Choroid plexus epithelial cell (primary cell): ENCODE measurements at places on chromosomes 5 and 9.
A peak's percentile ranks its signal among the peaks of the same experiment; 100 is the strongest.

DNA sequence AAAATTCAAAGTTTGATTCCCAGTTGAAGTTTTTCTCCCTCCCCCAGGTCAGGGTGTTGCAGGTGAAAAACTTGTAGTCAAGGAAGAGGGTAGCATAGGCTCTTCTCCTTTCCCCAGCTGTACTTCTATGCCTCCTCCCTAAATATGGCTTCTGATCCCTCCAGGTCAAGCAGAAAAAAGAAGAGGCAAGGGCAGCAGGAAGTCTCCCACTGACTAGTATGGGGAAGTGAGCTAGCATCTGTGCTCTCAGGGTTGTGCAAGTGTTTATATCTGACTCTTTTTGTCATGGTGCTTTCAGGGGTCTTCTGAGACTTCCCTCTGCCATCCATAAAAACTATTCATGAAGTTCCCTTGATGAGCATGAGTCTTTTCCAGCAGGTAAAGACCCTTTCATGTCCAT, 76.0 kb downstream of the ATPSCKMT start:
- peak; percentile 4 for DNase-seq

- no peak for DNase-seq
Measured at GRCh38 chr5:83517072-83517687, 45.6 kb downstream of the VCAN start.

GRCh38 chr9:99431103-99431502, 209.0 kb downstream of the SEC61B start:
- DNase-seq: peak; percentile 81

- peak; percentile 10 for DNase-seq
Measured at GRCh38 chr5:64707191-64707590, 16.9 kb downstream of the SHISAL2B start.

GRCh38 chr5:131226899-131227298, 37.0 kb upstream of the CDC42SE2 start:
- no peak for DNase-seq
